Esophagus squamous epithelium (tissue), 5 donors: ENCODE measurements at places on chromosomes 2 and 18.
A peak's percentile ranks its signal among the peaks of the same experiment; 100 is the strongest.

- no peak for DNase-seq
- no peaks in the 10 kb centered on the region for H3K27me3 ChIP-seq
- H3K27ac ChIP-seq: peak overlapping the region; percentile 73
- peaks cover 9% of the 10 kb centered on the region for H3K36me3 ChIP-seq
- H3K4me1 ChIP-seq: peaks cover 21% of the 10 kb centered on the region
Observed at GRCh38 chr2:47043142-47043890, 111.8 kb downstream of the STPG4 start.

DNA sequence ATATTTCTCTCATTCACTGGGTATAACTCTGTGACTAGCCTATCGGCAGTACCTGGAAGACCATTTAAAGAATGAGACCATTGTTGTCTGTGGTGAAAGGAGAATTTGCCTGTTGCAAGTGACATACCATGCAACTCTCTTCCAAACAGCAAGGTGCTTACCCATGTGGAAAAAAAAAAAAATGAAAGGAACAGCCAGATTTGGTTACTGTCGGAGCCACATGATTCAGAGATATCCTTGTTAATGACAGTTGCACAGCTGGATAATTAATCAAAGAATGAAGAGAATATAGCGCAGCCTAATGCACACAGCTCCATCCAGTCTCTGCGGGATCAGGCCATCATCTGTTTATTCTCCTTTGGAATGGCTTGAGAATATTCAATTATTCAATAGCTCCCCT lies 141.8 kb downstream of the HRH4 start:
- H3K27me3 ChIP-seq: no peaks in the 10 kb centered on the region
- no peak for DNase-seq
- no peak overlapping the region for H3K4me3 ChIP-seq
- H3K27ac ChIP-seq: no peak overlapping the region
- no peaks in the 10 kb centered on the region for H3K4me1 ChIP-seq

- no peaks in the 10 kb centered on the region for H3K4me1 ChIP-seq
- H3K36me3 ChIP-seq: no peaks in the 10 kb centered on the region
- no peak overlapping the region for H3K27ac ChIP-seq
- H3K27me3 ChIP-seq: no peaks in the 10 kb centered on the region
- DNase-seq: no peak
Observed at GRCh38 chr2:61554604-61555003, 16.4 kb upstream of the XPO1 start.

DNA sequence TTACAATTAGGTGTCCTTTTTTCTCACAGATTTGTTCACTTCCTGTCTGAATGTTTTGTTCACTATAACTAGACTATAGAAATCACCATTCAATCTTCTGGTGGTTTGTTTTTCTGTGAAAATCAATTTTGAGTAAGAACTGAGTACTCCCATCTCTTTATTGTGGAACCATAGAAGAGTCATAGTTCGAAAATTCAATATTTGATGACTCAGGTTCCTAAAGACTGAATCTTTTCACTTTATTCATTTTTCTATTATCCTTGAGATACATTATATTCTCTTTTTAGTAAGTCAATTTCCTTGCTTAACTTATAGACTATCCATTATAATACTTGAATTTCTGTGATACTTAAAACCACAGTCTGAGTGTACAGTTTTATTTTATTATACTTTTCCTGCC lies 49.3 kb upstream of the KCNH7 start:
- H3K4me1 ChIP-seq: no peaks in the 10 kb centered on the region
- H3K27ac ChIP-seq: no peak overlapping the region
- no peaks in the 10 kb centered on the region for H3K36me3 ChIP-seq

GRCh38 chr2:48250943-48251342 lies 279.0 kb upstream of the STON1 start:
- H3K36me3 ChIP-seq: no peaks in the 10 kb centered on the region
- H3K4me1 ChIP-seq: peaks cover 10% of the 10 kb centered on the region
- H3K27ac ChIP-seq: no peak overlapping the region

- H3K36me3 ChIP-seq: no peaks in the 10 kb centered on the region
- H3K27me3 ChIP-seq: no peaks in the 10 kb centered on the region
- DNase-seq: no peak
Observed at GRCh38 chr18:172361-172760, 14.0 kb downstream of the USP14 start.

DNA sequence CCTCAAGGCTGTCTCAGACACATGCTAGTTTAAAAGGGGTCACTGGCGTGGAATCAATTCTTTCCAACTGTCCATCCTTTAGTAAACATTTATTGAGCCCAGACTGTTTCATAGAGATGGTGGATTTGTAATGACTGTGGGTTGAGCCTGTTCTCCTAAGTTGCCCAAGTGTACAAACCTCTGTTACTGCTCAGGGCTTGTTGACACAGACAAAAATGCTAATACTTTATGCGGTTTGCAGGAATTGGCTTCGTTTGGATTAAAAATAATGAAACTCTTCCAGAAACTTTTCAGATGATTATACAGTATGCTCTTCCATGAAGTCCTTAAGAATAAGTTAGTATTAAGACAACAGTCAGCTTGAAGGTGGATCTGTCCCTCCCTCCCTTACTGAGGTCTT lies 83.6 kb upstream of the MGAT5 start:
- peaks cover 37% of the 10 kb centered on the region for H3K4me1 ChIP-seq
- no peak overlapping the region for H3K4me3 ChIP-seq
- no peak for DNase-seq
- H3K27me3 ChIP-seq: no peaks in the 10 kb centered on the region

DNA sequence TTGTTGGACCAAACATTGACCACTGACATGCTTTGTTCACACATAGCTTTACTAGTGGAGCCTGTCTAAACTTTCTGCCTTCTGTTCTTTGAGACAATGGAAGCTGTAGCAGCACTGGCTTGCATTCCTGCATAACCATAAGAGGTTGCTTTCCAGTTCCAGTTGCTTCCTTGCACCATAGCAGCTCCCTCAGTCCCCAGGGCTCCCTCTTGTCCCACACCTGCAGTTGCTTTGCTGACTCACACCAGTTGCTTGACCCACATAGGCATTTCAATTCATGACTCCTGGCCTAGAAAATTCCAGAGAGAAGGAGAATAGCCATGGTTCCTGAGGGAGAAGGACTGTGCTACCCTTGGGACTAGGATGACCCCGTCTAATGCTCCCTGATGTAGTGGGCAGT lies 20.9 kb downstream of the SGPP2 start:
- H3K27ac ChIP-seq: no peak overlapping the region
- H3K27me3 ChIP-seq: no peaks in the 10 kb centered on the region
- DNase-seq: no peak
- peaks cover 3% of the 10 kb centered on the region for H3K4me1 ChIP-seq
- no peak overlapping the region for H3K4me3 ChIP-seq

DNA sequence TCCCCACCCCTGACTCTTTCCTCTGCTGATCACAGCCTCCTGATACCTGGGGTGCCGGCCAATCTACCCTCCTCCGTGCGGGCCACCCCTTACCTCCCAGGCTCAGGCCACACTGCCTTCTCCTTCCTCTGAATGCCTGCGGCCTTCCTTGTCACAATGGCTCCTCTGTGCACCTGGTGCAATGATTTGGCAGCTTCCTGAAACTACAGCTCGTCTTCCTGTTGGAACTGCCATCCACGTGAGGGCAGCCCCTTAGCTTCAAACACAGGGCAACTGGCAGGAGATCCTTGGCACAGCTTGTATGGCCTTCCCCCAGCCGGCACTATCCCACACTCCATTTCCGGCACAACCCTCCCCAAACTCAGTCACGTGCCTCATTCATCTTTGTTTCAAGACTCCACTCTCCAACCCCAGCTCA lies 69.0 kb downstream of the STPG4 start:
- H3K4me3 ChIP-seq: peak overlapping the region; percentile 10
- peaks cover 3% of the 10 kb centered on the region for H3K4me1 ChIP-seq
- DNase-seq: no peak
- H3K27ac ChIP-seq: no peak overlapping the region

DNA sequence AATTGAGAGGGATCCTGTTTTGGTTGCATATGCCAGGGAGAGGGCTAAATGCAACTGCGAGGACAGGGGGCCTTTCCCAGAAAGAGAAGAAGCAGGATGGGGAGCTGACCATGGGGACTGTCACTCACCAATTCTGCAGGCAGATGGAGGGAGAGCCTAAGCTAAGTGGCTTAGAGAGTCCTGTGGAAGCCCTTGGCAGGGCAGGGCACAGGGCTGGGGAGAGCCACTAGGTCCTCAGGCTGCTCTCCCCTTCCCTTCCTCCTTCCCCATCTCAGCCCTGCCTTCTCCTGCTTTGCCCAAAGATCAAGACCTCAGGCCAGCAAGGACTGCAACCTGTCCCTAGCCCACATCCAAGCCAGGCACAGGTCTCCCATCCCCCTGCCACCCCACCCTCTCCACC lies 24.4 kb upstream of the CATIP start:
- H3K27me3 ChIP-seq: no peaks in the 10 kb centered on the region
- no peak for DNase-seq
- peak overlapping the region; percentile 24 for H3K27ac ChIP-seq
- no peaks in the 10 kb centered on the region for H3K36me3 ChIP-seq
- H3K4me3 ChIP-seq: no peak overlapping the region
- no peaks in the 10 kb centered on the region for H3K4me1 ChIP-seq

DNA sequence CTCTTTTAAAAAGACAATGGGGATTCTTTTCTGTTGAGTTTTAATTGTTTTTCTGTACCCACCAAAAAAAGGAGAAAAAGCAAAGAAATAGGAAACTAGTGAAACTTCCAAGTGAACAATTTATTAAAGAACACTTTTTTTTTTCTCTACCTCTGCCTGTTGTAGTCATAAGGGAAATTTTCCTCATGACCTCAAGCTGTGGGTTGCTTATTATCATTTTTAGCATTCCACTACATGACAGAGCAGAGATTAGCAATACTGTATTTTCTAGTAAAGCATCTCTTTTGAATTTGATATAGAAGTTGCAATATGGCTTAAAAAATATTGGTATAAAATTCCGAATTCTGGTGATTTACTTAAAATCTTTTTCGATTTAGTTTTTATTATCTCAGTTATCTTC lies 87.9 kb upstream of the LRRTM1 start:
- no peak for DNase-seq
- no peak overlapping the region for H3K27ac ChIP-seq

DNA sequence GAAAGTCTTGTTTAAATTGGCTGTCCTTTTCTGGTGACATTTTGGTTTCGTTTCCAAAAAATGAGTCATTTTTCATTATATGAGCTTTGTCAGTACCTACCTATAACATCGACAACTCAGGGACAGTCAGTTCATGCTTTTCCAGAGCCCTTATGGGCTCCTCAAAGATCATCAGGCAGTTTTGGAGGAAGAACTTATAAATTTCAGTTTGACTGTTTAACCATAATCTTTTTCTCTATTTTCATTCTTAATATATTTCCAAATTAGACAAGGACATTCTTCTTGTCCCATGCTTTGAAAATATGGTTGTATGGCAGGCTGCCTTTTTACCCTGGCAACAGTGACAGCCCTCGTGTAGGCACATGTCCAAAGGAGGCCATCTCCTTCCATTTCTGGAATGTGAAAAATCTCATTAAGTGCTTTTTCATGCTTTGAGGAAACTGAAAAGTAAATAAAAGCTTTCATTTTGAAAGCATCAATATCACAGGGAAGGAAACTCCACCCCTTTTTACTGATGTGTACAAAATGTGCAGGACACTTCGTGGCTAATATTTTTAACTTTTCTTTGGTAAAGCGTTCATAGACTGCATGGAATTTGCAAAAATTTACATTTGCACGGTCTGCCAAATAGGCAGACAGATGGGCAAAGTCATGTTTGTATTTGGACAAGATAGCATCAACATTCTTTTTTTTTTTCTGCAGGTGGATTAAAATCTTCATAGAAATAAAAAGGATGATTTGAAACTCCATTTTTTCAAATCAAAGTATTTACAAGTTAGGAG lies 7.2 kb upstream of the PROC start:
- peaks cover 61% of the 10 kb centered on the region for H3K4me1 ChIP-seq
- no peak for DNase-seq
- H3K4me3 ChIP-seq: no peak overlapping the region
- H3K27ac ChIP-seq: peak overlapping the region; percentile 16
- peaks cover 2% of the 10 kb centered on the region for H3K27me3 ChIP-seq

DNA sequence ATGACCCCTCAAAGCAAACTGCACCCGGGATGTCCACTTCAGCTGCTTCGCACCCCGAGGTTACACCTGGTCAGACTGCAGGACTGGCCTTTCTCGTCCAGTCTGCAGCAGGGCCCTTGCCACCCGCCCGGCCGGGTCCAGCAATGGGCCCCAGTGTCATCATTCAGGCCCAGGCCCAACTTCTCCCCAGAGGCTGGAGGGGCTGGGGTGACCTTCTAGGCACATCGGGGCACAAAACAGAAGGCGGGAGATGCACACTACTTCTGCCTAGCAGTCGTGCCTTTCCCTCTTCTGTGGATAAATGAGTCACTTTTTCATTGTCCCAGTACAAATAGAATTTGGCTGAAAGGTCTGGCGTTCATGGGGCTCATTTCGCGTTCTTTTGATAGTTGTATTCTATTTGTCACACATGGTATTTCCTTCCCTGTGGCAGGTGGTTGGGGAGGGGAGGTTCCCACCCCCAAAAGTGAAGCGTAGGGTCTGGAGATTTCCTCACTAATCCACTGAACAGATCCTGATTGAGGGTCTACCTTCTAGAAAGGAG lies 56.9 kb upstream of the ID2 start:
- no peaks in the 10 kb centered on the region for H3K27me3 ChIP-seq
- no peak overlapping the region for H3K27ac ChIP-seq
- no peak overlapping the region for H3K4me3 ChIP-seq
- H3K36me3 ChIP-seq: no peaks in the 10 kb centered on the region
- no peak for DNase-seq
- no peaks in the 10 kb centered on the region for H3K4me1 ChIP-seq

DNA sequence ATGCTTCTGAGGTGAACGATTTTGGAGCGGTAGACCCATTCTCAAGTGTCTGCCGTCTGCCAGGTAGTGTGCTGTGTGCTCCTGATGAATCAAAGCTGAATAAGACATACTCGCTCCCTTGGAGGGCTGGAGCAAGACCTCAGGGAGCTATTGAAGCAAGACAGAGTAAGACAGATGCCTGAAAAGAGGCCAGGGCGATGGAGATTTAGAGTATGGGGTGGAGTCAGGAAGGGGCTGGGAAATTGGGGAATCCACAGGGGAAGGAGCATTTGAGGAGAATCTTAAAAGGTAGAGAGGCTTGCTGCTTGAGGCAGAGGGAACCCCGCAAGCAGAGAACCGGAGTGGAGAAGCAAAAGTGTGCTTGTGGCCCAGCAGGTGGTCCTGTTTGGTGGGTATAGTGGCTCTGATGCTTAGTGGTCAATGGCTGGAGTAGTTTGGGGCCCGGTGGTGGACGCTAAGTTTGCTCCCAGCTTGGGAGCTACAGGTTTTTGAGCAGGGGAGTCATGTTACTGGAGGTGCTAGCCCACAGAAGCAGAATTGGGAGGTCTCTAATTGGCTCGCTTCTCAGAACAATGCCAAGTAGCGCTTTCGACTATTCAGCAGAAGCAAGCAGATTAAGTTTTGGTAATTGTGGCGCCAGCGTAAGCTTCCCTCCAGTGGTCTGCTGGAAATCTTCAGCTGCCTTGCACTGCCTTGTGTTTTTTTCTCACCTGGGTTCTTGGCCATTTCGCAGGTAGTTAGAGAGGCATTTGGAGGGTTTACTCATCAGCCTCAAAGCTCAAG lies 2.0 kb downstream of the CNNM4 start:
- no peaks in the 10 kb centered on the region for H3K36me3 ChIP-seq
- H3K4me1 ChIP-seq: peaks cover 92% of the 10 kb centered on the region
- H3K4me3 ChIP-seq: peak overlapping the region; percentile 70
- DNase-seq: no peak
- no peaks in the 10 kb centered on the region for H3K27me3 ChIP-seq
- H3K27ac ChIP-seq: peak overlapping the region; percentile 73

- no peak overlapping the region for H3K4me3 ChIP-seq
- H3K36me3 ChIP-seq: no peaks in the 10 kb centered on the region
- H3K27ac ChIP-seq: no peak overlapping the region
- DNase-seq: no peak
- no peaks in the 10 kb centered on the region for H3K4me1 ChIP-seq
- no peaks in the 10 kb centered on the region for H3K27me3 ChIP-seq
Observed at GRCh38 chr2:65495251-65495877, 63.0 kb upstream of the SPRED2 start.
